ENCODE measurements at places on chromosomes 1 and 21. TPM values are rescaled to one million over a fixed set of nuclear protein-coding genes. Genes with fewer than 3 reads are reported as not detected.

Gene FMOD
- 3.7 TPM for total RNA-seq

Gene CACNA1E
- total RNA-seq = not detected

GRCh38 chr21:42790520-42791065, 88.7 kb downstream of the WDR4 start:
- no peak for DNase-seq

DNA sequence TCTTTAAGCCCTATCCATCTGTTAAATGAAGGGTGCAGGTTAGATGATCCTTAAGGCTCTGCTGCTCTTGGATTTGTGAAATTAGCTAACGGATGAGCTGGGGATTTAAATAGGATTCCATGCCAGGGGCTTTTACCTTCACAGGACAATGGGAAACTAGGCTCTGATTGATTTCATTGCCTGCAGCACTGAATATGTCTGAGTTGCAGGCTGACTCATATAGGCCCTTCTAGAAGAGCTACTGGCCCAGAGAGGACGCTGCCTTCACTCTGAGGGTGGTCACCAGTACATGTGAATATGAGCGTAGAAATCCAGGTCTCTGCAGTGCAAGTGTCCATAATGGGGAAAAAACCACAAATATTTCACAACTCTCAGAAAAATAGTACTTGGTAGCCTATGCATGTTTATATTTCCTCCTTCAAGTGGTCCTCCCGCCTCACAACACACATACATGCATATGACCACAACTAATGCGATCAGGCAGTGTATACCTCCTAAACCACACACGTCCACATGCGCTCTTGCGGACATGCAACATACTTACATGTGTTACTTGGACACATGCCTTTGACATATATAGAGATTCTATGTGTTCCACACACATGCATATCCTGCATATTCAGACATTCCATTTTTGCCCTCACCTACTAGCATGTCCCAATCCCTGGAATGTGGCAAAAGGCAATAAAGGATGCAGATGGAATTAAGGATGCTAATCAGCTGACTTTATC, 233.8 kb upstream of the JUN start:
- no peak for DNase-seq
